ENCODE measurements at places on chromosomes 3 and 15.

DNA sequence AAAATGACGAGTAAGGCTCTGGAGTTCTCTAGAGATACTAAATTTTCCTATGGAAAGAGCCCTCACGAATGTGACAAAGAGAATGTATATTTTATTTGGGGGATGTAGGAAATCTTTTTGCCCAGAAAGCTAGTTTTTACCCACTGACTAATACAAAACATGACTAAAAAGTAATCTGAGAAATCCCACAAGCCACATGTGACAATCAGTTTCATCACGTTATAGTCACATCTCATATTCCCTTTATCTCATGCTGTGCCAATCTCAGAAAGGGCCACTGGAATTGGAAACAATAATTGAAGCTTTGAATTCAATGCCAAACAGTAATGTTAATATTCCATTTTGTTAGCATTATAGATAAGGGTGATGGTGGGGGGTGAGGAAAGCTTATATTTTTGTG, 509.0 kb upstream of the GOLIM4 start:
- no peak for DNase-seq

- no peak for DNase-seq
These were observed 91.0 kb upstream of the CHMP2B start for GRCh38 chr3:87136066-87136596.

DNA sequence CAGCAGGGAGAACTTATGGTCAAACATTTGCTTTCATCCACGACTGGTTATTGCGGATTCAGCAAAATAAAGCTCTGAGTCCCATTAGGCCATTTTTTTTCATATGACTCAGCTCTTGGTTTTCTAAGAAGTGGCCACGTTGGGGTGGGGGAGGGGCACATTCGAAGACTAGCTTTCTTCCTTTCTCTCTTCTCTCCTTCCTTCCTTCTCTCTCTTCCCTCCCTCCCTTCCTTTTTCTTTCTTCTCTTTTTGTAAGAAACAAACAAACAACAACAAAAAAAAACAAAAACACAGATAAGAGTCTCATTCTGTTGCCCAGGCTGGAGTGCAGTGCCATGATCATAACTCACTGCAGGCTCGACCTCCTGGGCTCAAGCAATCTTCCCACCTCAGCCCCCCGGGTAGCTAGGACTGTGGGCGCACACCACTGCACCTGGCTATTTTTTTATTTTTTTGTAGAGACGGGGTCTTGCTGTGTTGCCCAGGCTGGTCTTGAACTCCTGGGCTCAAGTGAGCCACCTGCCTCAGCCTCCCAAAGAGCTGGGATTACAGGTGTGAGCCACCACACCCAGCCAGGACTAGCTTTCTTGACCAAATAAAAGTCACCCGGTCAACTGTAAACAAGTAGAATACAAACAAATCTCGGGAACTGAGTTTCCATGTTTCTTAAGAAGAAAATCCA, 41.6 kb downstream of the ABCC5 start:
- DNase-seq = no peak

DNA sequence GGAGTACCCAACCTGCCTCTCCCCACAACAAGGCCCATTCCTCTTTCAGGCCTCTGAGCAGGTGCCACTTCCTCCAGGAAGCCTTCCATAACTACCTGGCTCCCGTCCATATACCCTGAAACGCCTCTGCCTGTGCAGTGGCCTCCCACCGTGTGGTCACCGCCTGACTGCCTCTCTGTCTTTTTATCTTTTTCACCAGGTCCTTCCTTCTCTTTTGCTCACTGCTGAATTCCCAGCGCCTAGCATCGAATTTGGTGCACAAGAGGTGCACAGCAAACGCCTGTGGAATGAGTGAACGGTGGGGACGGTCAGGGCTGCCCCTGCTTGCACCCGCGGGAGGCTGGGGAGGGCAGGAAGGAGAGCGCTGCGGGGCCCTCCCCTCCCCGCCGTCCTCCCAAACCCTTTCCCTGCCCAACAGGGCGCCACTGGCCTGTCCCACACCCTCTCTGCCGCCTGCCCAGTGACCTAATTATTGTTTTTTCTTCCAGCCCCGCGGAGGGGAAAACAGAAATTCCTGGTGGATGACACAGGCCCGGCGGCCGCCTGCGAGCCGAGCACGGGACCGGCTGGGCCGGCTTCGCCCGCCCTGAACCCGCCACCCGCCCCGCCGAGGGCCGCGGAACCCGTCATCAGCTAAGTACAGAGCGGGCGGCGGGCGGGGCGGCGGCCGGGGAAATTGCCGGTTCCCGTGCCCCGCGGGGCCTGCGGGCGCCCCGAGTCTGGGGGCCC, 140.1 kb downstream of the SMAD6 start:
- DNase-seq = no peak

GRCh38 chr3:150410311-150411105, 2.4 kb downstream of the TSC22D2 start:
- peak; percentile 57 for DNase-seq

GRCh38 chr15:85534031-85534430, 153.6 kb downstream of the AKAP13 start:
- no peak for DNase-seq

DNA sequence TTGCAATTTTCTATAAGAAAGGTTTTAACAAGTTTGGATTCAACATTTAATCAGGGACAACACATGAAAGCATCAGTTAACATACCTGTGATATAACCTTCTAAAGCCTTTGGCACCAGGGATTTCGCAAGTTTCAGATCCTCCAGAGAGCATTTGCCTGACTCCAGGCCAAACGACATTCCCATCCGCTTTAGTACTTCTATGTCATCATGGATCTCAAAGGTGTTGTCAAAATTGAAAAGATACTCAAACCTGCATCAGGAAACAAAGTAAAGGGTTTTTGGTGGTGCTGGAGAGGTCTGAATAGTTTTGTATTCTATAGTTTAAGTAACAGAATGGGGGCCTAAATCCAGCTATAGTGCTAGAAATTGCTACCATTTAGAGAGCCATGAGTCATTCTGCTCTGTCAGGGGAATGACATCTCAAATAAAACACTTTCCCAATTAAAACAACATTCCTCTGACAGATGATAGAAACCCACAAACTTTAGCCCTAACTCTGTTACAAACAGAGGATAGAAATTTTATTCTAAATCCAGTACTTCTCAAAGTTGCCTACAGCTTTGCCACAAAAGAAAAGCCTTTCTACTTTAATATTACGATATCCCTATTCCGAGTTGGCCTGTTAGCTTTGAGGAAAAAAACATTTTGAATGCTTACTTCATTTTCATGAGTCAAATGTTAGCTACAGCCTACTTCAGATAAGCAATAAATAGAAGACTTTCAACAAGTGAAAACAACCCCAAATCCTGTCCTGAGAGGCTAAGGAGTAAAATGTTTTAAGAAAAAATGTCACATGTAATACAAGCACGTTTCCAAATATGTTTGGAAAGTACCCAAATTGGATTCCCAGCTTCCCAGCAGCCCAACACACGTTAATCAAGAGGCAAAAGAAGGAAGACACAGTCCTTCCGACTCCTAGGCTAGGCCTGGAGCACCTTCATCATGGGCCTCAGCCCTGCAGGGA, 83.4 kb downstream of the ATP1B3 start:
- DNase-seq = no peak

GRCh38 chr15:60243769-60244168, 154.0 kb downstream of the ANXA2 start:
- DNase-seq = no peak

- no peak for DNase-seq
These were observed 60.0 kb downstream of the CLASP2 start for GRCh38 chr3:33658039-33658438.

GRCh38 chr15:67210555-67211168, 43.8 kb downstream of the AAGAB start:
- DNase-seq = no peak

GRCh38 chr15:47266566-47266965, 450.7 kb upstream of the SEMA6D start:
- DNase-seq = no peak

DNA sequence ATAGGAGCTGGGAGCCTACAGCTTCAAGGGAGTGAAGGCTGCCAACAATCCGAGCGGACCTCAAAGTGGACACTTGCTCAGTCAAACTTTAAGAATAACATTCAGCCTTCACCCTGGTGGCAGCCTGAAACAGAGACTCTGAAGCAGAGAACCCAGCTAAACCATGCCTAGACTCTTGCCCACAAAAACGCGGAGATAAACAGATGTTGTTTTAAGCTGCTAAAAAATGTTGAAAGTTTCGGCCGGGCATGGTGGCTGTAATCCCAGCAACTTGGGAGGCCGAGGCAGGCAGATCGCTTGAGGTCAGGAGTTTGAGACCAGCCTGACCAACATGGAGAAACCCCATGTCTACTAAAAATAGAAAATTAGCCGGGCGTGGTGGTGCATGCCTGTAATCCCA, 29.8 kb upstream of the TRIM59 start:
- no peak for DNase-seq

DNA sequence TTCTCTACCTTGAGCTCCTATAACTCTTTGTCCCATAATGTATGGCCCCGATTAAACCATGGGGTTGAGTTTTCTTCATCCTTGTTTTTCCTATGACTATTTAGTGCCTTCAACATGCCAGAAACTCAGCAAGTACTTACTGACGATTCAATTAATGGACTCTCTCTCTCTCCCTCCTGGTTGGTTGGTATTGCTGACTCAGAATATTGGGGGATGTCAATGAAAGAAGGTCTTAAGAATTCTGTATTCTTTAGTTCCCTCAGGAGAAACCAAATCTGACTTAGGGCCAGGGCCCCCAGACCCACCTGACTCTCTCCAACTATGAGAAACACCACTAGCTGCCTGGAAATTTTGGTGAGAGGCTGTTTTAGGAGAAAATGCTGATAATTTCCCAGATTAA, 40.8 kb downstream of the TM4SF4 start:
- DNase-seq = no peak

DNA sequence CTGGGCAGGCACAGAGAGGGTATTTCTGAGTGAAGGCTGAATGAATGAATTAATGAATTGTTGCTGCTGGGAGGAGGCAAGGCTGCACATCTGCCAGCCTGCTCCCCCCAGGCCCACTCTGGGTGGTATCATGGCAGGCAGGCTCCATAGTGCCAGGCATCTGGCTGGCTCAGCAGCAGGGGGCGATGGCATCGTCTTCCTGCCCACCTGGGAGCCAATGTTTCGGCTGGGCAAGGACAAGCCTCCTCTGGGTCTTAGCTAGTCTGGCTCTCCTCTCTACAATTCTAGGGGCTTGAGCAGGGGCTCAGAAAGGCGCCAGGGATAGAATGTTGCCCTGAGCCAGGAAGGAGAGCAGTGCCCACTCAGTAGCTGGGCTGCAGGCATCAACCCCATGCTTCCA, 1.7 kb upstream of the TLR9 start:
- no peak for DNase-seq

DNA sequence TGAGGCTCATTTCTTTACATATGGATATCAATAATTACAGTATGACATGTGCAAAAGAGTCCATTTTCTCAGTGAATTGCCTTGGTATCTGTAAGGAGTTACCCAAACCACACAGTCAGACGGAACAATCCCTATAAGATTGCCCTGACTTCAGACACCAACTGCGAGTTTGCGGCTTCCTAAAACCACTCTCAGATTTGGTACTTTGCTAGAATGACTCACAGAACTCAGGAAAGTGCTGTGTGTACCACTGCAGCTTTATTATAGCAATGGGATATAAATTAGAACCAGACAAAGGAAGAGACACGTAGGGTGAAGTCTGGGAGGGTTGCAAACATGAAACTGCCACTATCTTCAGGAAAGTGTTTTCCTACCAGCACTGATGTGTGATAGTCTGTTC, 45.8 kb upstream of the ATP13A3 start:
- no peak for DNase-seq

DNA sequence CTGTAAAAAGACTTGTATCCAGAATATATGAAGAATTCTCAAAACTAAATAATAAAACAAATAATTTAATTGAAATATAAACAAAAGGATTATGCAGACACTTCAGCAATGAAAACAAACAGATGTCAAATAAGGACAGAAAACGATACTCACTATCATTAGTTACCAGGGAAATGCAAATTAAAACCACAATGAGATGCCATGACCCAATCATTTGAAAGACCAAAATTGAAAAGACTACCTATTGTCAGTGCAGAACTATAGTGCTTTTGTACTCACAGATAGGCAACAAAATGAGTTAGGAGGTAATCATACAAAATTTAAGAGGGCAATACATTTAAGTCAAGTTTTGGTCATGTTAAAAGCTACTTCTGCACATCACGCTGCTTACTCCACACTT, 31.6 kb upstream of the OR5K4 start:
- no peak for DNase-seq

GRCh38 chr3:153625506-153625905, 463.5 kb downstream of the RAP2B start:
- DNase-seq = no peak

- DNase-seq = no peak
These were observed 4.6 kb downstream of the CHRNB4 start for GRCh38 chr15:78636378-78636859.

DNA sequence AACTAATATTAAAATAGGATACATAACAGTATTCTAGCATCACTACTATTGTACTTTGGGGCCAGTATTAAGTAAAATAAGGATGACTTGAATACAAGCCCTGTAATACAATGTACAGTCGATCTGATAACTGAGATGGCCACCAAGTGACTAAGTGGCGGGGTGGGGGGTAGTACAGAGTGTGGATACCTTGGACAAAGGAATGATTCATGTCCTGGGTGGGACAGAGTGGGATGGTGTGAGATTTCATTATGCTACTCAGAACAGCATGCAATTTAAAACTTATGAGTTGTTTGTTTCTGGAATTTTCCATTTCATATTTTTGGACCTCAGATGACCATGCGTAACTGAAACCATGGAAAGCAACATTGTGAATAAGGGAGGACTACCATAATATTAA, 46.0 kb downstream of the SLC7A14 start:
- DNase-seq = no peak

DNA sequence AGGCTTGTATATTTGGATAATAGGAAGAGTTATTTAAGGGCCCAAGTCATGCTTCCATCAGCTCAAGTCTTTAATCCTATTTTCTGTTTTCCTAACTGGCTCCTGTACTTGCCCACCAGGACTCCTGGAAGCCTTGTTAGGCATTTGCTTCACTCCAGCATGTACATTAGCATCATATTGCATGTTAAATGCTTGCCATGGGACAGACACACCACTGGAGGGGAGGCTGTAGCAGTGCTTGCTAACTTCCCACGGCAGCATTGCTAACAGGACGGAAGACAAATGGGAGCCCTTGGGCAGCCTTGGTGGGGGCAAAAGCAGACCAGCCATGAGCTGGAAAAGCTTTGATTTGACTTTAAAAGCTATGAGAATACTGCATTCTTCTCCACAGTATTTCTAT, 6.1 kb downstream of the TMOD2 start:
- no peak for DNase-seq

DNA sequence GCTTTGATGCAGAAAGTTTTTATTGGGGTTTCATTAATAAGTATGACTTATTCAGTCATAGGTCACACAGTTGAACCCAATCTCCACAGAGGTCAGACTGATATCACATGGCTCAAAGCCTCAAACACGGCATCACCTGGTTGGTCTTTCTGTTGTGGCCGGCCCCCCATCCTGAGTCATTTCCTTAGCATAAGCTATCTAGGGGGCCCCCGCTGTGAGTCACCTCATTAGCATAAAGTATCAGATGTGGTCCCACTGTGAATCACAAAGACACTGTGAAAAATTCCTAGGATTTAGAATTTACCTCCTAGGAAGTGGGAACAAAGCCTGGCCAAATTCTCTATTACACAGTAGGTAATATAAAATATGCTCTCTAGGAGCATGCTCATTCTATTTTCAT, 502.2 kb downstream of the PYDC2 start:
- no peak for DNase-seq
